Hepatic stellate cell (primary cell): ENCODE measurements at places on chromosomes 16 and 17.

DNA sequence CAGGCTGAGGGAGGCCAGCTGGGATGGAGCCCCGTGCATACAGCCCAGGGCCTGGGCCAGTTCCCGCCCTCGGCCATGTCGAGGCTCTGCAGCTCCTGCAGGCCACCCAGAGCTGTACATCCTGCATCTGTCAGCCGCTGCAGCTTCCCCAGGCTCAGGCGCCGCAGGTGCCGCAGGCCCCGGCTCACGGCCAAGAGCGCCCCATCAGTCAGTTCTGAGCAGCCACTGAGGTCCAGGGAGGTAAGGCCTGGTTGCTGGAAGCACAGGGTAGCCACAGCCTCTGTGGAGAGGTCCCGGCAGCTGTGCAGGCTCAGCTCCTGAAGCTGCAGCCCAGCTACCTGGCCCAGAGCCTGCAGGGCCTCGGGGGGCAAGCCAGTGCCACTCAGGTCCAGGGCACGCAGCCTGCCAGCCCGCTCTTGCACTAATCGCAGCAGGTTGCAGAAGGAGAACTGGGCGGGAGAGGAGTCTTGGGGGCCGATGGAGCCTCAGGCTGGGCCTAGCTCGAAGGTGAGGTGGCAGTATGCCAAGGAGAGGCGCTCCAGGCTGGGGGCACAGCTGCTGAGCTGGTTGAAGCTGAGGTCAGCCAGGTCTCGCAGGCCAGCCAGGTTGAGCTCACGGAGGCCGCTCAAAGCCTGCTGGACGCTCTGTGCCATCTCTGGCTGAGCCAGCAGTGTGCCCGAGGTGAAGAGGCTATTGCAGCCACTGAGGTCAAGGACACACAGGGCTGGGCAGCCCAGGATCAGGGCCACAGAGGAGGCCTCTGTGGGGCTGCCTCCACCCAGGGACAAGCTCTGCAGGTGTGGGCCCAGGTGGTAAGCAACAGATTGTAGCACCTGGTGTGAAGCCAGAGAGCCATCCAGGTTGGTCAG, 11.4 kb downstream of the ELMO3 start:
- DNase-seq, result no peak

DNA sequence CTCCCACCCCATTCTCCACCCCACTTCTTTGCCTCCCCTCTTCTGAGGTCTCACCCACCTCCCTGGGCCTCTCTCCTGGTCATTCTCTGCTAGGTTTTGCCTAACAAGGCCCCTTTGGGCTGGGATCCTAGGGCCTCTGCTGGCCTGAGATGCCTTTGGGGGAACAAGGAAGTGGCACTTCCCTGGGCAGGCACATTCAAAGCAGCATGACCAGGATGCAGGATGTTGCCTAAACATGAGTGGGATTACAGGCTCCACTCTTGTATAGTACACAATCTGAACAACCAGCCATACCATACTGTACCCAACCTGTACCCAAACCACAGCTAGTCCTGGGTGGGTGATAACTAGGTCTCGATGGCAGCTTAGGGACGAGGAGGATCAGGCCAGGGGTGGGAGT, 9.0 kb downstream of the GALK1 start:
- DNase-seq, result no peak

- no peak for DNase-seq
Measured at GRCh38 chr17:68346448-68346847, 55.2 kb downstream of the ARSG start.

DNA sequence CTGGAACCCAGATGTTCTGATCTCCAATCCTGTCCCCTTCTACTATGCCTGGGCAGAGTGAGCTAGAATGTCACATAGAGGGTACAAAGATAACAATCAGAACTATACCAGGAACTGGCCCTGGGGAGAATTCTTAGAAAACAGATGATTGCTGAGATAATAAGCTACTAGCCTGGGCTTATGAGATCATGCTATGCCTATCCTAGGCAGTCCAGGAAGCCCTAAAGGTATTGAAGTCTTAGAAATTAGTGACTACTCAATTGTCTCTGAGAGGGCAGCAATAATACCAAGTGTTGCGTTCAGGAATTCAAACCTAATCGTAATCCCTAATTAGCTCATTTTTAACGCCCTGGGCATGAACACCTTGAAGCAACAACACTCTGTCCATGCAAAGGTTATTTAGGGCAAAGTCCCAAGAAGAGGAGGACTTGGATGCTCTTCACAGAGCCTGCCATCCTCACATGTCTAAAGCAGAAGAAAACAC, 77.1 kb downstream of the MMD start:
- no peak for DNase-seq

DNA sequence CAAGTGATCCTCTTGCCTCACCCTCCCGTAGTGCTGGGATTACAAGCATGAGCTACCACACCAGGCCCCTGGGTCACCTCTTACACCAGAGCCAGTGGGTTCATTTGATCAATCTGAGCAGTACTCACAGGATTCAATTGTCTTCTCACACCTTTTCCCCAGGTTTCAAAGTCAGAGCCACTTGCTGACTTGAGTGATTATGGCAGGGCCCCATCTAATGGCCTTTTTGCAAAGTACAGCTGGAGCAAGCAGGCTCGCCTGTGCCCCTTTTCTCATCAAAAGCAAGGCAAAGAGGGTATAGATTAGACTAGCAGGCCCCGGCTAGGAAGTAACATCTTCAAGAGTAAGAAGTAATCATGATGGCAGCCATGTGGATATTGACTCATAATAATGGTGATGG, 114.8 kb upstream of the NOL11 start:
- DNase-seq, result peak; percentile 36

- no peak for DNase-seq
Measured at GRCh38 chr16:80946481-80946880, 60.2 kb downstream of the CMC2 start.

- DNase-seq, result no peak
Measured at GRCh38 chr16:24844101-24845030, 1.4 kb upstream of the SLC5A11 start.

GRCh38 chr17:49858796-49859195, 10.9 kb upstream of the TAC4 start:
- DNase-seq, result no peak

- peak; percentile 82 for DNase-seq
Measured at GRCh38 chr16:87431926-87432325, 39.8 kb downstream of the MAP1LC3B start.

DNA sequence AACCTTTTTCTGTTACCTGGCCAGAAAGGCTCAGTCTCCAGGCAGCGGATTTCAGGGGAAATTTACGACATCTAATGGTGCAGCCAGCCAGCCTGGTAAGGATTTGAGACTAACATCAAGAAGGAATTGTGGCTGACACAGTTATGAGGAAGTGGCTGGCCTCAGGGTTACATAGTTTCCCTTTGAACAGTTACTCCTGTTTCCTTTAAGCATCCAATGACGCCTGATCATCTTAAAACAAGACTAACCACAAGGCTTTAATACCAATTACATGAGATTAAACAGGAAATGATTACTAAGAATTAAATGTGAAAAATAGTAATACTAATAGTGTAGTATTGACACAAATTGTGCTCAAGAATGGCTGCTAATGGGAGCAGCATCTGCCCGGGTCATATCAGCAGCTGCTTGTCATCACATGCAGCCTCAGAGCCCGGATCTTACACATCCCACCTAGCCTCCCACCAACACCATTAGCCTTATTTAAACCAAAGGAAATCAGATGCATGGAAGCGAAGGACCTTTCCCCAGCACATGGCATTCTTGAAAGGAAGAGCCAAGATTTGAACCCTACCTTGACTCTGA, 431.8 kb downstream of the PMP22 start:
- peak; percentile 34 for DNase-seq

DNA sequence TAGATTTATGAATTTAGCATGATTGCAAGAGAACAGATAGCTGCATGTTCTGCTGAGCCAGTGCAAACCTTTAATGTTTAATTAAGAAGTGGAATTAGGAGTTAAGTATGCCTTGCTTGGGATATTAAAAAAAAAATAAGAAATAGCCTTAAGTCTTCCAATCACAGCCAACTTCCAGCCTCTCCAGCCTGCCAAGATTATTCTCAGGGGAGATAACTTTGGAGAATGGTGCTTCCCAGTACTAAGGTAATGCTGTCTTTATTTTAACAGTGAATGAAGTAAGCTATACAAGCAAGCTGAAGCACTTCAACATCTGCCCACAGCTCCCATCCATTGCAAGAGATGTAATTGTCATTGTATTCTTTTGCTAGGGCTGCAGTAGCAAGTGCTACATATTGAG, 389.5 kb upstream of the ASIC2 start:
- DNase-seq, result no peak

DNA sequence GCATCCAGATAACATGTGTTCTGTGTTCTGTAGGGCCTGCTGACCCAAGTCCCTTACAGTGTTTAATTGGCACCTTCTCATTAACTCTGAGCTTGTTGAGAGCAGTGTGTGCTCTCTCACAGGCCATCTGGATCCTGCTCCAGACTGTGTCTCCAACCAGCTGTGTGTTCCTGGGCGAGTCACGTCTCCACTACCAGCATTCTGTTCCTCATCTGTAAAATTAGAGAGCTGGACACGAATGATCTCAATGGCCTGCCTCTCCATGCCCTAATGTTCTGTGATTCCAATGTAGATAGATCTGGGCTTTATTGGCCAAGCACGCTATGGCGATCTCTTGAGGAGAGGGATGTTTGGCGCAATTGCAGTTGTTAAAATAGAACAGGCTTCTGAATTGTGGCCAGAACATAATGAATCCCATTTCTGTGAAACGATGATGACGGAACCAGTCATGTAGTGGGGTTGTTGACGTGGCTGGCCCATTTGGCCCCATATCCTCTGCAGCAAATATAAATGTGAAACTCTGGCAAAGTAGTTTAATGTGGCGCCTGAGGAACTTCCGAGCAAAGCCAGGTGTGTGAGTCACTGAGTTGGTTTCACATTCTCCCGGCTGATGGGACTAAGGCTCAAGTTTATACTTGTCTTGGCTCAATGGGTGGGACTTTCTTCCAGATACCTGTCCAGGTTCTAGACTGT, 22.2 kb downstream of the TBX4 start:
- no peak for DNase-seq
